NCI-H1417 (cell line): ENCODE measurements at places on chromosomes 16 and 17.

GRCh38 chr17:31825961-31826691 lies 32.9 kb downstream of the COPRS start:
- DNase-seq = no peak

GRCh38 chr16:1632638-1632970 lies 20.4 kb downstream of the CRAMP1 start:
- no peak for DNase-seq

DNA sequence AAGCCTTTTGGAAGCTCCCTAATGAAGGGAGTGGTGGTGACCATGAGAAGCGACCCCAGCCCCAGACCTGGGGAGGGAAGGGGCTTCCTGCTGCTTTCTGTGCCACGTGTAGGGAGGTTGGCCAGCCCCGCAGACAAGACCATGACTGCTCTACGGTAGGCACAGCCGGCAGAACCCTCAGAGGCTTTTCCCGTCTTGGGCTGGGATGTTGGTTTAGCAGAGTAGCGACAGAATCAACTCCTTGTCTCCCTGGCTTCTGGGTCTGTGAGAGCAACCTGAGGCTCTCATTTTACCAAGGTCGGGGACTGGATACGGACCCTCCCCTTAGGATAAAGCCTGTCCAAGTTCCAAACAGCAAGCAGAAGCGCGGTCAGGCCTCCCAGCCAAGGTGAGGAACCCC lies 123.3 kb downstream of the AXIN2 start:
- DNase-seq = no peak

DNA sequence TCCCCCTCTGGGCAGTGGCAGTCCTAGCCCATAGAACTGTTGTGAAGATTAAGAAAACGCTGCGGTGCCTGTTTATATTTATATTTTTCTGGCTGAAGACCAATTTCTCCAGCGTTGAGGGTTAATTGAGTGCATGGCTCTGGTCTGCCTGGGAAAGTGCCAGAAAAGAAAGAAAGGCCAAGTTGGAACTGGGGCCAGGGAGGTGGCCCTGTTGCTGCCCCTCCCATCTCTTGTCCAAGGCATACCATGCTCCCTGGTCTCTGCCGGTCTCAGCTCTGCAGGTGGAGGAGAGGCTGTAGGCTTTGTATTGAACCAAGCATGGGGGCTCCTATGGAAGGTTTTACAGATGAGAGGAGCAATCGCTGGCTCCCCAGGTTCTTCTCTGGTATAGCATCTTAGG lies 124.7 kb downstream of the MGAT5B start:
- no peak for DNase-seq

DNA sequence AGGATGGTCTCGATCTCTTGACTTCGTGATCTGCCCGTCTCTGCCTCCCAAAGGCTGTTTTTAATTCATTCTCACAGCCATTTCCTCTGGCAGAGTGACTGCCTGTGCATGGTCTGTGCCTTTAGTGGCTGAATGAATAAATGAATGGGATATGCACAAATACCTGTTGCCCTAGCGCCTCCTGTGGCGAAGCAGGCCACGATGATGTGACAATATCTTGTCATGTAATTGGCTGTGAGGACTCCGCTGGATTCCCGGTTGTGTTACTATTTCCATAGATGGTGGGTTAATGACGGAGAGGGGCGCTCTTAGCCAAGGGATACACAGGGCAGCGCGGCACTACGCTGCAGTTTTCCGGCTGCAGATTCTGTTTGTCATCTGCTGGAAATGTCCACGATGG lies 26.8 kb upstream of the ENDOV start:
- no peak for DNase-seq

DNA sequence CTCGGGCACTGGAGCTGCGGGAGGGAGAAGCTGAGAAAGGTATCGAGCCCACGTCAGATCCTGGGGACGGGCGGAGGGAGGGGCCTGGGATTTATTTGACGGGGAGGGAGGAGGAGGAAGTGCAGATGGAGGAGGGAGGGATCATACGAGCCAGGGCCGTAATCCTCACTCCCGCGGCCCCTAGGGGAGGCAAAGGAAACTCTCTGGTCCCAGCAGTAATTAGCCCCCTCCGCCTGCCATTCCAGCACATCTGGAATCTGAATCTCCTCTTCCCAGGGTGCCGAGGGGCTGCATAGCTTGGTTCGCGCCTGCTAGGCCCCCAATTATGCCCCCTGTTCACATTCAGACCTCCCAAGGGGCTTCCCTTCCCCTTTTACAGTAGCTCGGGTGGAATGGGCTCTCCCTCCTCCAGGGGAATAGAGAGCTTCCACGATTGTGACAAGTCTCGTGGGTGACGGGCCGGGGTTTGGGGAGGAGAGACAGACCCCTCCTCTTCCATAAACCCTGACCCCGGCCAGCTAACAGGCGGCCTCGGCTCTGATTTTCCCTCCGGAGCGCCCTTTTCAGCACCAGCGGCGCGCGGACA lies at the start of gene SEZ6L2:
SEZ6L2 (minus strand) TSS at position 35 of the 586 bp plus-strand sequence. CDS start 531 bp downstream, outside the sequence.
- DNase-seq = peak; percentile 88
